ENCODE measurements at places on chromosomes 7 and 10.

DNA sequence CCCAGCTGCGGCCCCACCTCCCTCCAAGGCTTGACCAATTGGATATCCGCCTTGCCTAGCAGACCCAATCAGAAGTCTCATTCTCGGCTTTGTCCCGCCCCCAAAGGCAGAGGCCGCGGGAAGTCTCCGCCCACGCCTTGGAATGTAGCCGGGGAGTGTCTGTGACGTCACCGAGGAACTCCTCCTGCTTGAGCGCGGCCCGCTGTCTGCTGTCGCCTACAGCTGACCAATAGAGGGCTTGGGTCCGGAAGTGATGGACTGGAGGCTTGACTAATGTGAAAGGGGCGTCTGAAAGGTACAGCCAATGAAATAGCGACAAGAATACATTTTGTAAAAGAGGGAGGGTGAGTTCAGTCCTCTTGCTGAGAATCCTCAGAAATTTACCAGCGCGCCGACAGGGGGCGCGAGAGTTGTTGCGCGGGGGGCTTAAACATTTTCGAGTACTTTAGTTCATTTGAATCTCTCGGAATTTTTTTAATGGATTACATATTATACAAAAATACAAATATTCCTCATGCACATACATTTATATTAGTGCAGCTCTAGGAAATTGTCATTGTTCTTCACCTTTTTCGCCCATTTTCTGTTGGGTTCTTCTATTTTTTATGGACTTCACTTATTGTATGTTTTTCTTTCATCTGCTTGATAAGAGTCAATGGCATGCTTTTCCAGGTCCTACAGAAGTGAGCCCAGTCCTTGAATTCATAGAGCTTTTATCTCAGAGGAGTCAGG, 376 bp upstream of the CREB3L2 start:
- DNase-seq, result peak; percentile 99

GRCh38 chr7:120990468-120991118, 2.1 kb downstream of the CPED1 start:
- no peak for DNase-seq

GRCh38 chr10:5981529-5981928, 4.2 kb upstream of the IL15RA start:
- DNase-seq, result no peak

- DNase-seq, result no peak
These were observed 39.5 kb upstream of the WNT2 start for GRCh38 chr7:117362294-117362888.

- no peak for DNase-seq
These were observed 177.0 kb downstream of the REEP3 start for GRCh38 chr10:63697956-63698786.

- no peak for DNase-seq
These were observed 1.1 kb upstream of the LBX1 start for GRCh38 chr10:101230183-101230917.

- no peak for DNase-seq
These were observed 145.8 kb downstream of the EMX2 start for GRCh38 chr10:117688358-117688757.

GRCh38 chr7:105803429-105803736, 73.0 kb downstream of the ATXN7L1 start:
- DNase-seq, result no peak

DNA sequence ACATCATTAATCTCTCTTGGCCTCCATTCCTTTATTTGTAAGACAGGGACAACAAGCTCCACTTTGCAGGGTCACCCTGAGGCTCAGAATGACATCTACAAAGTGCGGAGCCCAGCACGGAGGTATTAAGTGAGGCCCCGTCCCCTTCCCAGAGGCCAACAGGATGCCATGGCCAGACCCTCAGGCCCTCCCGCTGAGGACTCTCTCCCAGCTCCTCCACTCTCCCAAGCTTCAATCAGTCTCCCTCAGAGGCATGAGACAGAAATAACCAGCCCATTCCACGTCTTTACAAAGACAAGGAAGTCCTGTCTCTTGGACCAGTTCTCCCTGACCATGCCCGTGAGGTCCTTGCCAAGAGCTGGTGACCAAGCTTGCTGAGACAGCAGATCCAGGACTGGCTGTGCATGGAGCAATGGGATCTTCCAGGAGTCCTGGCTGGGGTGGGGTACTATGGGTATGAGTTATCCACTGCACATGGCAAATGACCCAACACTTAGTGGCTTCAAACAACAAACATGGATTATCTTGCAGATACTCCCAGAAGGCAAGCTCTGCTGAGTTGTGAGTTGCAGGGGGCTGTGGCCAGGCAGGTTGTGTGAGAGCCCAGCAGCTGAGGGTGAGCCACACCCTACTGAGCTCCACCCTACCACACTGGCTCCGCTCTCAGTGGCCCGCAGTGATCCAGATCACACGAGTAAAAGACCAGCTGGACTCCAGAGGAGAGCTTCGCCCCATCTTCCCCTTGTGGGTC, 4.3 kb upstream of the PPIF start:
- DNase-seq, result no peak

DNA sequence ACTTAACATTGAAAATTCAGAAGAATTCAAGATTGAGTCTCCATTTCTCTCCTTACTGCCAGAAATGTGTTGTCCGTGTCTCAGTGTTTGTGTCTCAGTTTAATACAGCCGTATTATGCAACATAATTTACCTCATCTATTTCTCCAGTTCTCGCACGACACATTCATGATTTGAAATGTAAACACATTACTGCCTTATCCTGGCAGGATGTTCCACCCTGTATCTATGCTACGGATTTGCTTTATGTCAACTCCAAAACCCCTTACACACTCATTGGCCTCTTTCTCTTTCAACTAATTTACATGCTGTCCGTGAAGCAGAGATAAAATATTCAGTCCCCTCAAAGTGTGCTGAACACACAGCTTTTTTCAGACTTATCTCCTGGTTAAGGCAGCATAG, 653.7 kb upstream of the SEMA3D start:
- no peak for DNase-seq

- DNase-seq, result peak; percentile 48
These were observed 84.5 kb upstream of the WNT16 start for GRCh38 chr7:121244120-121244870.
